HTR-8/SVneo (cell line): ENCODE measurements at places on chromosomes 12 and 14.
A peak's percentile ranks its signal among the peaks of the same experiment; 100 is the strongest.

DNA sequence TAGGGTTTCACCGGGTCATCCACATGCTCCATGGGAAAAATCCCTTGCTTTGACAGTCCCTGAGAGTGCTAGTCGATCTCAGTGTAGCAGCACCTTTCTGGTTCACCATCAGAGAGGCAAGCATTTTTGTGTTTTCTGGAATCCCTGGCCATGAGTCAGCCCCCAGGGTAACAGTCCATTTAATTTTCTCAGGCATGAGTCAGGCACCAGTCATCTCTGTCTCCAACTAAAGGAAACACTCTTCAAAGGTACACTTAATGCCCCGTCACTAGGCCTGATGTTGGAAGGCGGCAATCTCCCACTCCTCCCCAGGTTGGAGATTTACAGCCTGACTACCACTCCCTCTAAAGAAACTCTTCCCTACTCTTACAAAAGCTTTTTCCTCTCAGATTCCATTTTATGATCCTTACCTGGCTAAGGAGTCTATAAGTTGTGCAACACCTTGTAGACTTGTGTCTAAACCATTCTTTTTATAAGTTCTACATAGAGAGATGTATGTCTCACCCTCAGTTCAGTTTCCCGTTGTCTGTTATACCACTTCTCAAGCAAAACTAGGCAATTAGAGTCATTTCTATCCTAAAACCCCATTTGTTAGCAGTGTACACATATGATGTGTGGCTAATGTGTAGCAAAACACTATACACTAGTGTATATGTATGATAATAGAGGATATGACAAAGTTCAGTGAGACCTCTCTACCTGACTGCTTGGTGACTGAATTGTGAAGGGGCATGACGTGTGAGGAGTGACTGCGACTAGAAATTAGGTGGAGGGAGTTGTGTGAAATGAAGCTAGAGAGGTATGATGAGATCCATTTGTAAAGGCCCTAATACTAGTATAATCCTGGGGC, 24.6 kb downstream of the TMEM19 start:
- DNase-seq: peak; percentile 64

DNA sequence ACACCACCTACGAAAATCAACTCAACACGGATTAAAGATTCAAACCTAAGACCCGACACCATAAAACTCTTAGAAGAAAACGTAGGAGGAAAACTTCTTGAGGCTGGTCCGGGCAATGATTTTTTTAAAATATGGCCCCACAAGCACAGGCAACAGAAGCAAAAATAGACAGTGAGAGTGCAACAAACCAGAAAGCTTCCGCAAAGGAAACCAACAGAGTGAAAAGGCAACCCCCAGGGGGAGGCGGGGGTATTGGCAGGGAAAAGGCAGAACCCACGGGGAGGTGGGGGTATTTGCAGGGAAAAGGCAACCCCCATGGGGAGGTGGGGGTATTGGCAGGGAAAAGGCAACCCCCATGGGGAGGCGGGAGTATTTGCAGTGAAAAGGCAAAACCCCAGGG, 20.5 kb upstream of the FBRSL1 start:
- DNase-seq: no peak

GRCh38 chr14:55097881-55098560, 31.0 kb upstream of the LGALS3 start:
- DNase-seq: no peak

DNA sequence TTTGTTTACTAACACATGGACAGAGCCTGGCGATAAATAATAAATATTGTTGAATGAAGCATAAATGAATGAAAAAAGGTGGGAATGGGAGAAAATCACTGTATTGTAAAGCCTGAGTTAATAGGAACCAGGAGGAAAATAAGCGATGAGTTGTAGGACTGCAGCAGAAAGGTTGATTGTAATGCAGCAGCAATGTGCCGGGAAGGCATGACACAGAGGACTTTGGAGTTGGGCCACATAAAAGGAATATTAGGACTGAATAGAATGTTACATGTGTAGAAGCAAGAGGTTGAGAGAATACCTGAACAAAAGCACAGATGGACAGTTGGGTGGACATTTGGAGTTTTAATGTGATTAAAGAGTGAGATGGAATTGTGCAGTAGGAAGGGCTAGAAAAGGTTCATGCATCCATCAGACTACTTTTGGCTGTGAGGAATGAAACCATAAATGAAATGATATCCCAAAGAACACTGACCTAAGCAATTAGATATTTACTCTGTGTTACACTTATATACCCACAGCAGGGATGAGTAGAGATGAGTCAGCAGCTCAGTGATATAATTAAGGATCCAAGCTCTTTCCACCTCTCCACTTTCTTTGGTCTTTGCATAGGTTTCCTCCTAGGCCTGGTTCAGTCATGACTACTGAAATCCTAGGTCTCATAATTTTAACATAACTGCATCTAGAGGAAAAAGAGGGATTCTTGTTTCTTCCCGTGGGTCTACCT, 55.4 kb downstream of the CCER1 start:
- DNase-seq: no peak

- no peak for DNase-seq
Observed at GRCh38 chr12:4643747-4644146, 5.1 kb downstream of the AKAP3 start.

DNA sequence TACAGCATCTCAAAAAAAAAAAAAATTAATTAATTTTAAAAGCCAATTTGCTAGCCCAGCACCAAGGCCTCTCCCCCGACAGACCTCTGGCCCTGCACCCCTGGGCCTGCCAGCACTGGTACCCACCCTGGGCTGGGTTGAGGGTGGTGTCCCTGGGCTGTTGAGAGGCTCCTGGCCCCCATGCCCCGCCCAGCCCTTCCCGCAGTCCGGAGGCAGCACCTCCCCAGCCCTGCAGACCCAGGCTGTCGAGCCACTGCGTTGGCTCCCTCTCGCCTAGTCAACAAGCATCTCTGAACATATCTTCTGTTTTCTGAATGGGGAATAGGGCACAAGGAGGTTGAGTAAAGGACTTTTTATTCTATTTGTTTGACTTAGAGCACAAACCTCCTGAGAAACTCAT, 87.1 kb downstream of the FBXL14 start:
- DNase-seq: no peak

DNA sequence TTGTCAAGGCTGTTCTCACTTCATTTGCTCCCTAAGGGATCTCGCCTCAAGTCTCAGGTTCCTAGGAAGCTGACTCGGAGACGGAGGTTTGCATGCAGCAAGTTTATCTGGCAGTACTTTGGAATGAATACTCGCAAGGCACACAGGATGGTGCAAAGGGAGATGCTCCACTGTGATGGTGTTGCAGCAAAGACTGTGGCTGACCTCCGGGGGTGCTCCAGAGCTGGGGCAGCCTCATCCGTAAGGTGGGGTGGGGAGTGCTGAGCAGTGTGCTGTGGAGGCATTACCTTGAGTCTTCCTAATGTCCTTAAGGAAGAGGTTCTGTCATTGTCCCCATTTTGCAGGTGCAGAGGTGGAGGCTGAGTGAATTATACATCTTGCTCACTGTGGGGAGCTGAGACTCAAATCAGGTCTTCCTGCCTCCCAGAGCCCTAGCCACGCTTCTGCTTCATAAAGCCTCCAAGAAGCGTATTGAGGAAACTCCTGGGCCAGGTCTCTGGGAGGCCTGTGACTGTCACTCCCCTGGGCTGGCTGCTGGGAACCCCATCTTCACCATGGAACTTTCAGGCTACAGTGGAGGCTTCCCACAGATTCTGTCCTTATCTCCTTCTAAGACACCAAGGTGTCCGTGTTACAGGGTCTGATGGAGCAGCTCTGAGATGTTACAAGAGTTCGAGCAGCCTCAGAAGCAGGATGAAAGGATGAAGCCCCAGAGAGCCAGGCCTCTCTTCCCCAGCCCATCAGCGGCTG, 39.5 kb downstream of the GALNT16 start:
- DNase-seq: no peak

- DNase-seq: no peak
Observed at GRCh38 chr12:52907092-52907810, 2.4 kb upstream of the KRT8 start.

DNA sequence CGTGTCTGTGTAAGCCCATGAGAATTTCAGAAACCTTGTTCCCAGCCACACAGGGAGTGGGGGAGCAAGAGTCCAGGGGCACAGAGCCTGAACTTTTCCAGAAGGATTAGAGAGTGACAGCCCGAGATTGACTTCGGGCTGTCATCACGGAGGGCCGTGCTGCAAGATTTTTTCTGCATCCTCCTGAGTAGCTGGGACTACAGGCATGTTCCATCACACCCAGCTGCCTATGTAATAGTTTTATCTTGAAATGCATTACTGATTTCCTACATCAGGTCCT, 14.4 kb downstream of the EVL start:
- DNase-seq: no peak

- no peak for DNase-seq
Observed at GRCh38 chr14:24941719-24942118, 108.2 kb downstream of the STXBP6 start.

DNA sequence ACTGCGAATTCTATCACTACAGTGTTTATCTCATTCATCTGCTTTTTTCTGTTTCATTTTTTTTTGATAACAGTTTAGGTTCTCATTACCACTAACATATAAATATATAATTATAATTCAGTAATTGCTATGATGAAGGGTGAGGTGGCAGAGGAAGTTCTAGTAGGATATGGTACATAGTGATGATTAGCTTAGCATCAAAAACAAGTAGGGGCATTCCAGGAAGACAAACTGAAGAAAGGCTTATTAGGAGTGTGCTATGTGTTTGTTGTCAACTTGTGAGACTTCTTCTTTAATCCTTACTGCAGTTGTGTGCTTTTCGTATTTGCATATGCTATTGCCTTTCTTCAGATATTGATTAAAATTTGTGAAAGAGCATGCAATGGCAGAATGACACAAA, 20.6 kb downstream of the FUT8 start:
- DNase-seq: no peak

- DNase-seq: no peak
Observed at GRCh38 chr12:68800294-68800693, 7.7 kb upstream of the MDM2 start.

DNA sequence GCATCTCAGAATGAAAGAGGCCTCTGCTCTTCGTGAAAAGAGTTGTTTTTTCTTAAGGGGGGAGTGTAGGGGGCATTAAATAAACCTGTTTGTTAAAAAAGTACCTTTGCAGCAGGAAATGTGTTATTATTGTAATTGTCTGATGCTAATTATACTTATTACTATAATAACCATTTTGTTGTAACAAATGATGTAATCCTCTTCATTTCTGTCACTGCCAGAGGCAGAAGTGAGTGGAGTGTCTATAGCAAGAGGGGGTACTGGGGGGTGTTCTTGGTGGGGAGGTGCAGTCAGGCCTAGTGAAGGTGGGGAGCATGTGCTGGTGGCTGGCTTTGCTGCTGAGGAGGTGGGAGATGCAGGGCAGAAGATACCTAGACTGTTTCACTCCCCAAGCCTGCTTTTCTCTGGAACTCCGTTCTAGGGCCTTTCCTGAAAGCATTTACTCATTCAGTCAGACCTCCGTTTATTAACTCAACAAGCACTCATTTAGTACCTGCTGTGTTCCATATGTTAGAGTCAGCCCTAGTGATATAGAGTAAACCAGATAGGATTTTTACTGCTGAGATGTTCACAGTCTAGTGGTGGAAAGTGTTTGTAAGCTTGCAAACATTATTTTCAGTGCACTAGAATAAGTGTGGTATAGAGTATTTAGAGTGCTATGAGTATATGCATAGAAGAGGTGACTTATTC, 77.5 kb upstream of the CISTR start:
- DNase-seq: no peak

DNA sequence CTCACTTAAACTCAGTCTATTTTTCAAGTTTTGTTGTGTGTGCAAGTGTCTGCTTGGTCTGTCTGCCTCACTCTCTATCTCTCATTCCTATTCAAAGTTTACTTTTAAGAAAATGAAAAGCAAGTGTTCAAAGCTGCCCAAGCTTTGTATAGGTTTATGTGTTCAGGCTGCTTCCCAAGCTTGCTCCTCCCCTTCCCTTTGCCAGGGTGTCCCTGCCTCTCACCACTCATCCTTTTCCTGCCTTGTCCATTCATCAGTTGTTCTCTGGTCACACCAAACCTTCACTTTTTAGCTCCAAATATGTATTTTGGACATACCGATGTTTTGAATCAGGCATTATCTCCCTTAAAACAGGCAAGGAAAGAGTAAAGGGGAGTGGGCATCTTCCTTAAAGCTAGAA, 41.3 kb downstream of the STK38L start:
- DNase-seq: no peak

GRCh38 chr14:58055497-58056010, 96.5 kb downstream of the ARMH4 start:
- DNase-seq: no peak

DNA sequence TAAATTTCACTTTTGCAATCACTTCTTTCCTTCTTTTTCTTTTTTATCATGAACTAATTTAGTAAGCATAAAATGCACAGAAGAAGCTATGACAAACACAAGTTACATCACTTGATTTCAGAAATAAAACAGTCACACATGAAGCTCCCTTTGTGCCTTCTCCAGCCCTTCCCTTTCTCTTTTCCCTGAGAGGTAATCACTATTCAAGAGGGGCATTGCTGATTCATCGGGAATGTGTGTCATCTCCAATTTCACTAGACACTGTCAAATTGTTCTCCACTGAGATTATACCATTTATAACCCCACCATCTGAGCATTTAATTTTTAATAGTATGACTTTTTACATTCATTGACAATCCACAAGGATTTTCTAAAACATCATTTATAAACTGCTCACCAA, 91.6 kb upstream of the PTPRQ start:
- peak; percentile 6 for DNase-seq

DNA sequence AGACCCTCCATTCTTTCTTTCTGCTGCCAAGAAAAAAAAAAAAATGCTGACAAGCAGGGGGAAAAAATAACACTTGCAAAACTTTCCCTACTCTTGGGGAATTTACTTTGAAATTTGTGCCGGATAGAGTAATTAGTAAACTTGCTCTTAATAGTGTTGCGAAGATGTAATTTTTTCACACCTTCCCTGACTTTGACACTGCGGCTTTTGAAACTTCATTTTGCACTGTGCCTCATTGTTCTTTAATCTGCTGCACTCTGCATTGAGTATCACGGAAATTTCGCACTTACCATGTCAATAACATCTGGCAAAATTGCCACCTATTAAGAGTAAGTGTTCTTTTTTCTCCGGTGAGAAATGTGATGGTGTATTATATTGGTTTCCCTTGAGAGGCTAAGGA, 596.1 kb downstream of the VRK1 start:
- DNase-seq: no peak

- no peak for DNase-seq
Observed at GRCh38 chr14:66038618-66039017, 447.6 kb upstream of the CCDC196 start.

DNA sequence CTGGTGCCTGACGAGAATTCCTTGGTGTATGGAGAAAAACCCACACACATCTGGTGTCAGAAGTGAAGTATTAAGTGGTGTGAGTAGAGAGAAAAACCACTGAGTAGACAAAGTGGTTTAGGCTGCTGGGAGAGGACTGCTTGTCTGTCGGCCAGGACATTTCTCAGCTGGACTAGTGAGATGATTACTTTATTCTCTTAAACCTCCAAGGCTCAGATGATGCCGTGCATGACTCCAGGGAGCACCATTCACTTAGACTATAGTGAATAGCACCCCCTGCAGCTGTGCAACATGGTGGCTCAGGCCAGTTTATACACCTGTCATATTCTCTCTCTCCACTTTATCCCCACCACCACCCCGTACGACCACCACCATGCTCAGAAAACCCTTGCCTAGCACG, 28.5 kb upstream of the NFYB start:
- DNase-seq: no peak

GRCh38 chr12:105057174-105057573, 27.1 kb downstream of the ALDH1L2 start:
- no peak for DNase-seq
